ENCODE measurements at places on chromosomes 11 and 22.

DNA sequence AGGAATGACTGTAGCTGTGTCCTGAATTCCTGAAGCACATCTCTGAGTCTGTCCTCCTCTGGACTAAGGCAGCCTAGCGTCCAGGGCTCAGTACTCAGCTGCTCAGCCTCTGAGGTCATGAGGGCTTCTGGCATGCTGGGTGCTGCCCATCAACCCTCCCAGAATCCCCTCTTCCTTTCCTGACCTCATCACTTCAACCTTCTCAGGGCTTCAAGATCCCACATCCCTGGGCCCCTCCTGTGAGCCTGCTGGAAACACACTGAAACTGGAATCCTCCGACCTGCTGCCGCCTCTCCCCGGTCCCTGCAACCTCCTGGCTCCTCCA, 803 bp downstream of the KRTAP5-8 start:
- no peak for DNase-seq

GRCh38 chr11:124085583-124085982, 29.7 kb upstream of the VWA5A start:
- no peak for DNase-seq

GRCh38 chr11:130212431-130212961, 52.9 kb downstream of the ST14 start:
- DNase-seq, result no peak

- DNase-seq, result no peak
These were observed 1.8 kb upstream of the CD82 start for GRCh38 chr11:44563711-44564110.

DNA sequence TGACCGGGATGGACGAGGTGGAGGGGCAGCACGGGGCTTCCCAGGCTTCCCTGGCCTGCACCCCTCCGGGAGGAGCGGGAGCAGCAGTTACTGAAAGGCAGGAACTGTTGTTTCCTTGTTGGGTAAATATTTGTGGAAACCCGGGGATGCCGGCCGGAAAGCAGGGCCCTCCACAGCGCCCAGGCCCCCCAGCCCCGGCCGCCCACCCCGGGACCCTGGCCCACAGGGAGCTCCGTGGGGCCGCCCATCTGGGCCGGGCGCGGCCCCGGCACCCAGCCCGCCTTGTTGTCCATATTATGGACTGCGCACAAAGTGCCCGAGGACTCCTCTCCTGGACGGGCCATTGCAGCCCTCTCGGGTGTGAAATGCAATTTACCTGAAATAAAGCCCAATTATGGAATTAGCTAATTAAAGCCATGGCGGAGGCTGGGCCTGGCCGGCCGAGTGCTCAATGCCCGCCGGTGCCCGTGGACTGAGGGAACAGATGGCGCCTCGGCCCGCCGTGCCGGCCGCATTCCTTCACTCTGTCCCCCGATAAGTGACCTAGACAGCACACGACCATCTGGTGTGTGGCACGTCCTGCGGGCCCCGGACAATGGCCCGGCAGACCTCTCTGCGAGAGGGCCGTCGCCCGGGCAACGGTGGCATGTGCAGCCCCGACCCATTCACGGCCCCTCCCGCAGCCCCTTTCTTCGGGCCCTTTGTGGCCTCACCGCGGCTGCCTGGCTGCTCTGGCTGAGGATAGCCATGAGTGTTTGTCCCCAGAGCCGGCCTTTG, 35.4 kb downstream of the CDKN1C start:
- no peak for DNase-seq

GRCh38 chr11:2194877-2195755, 23.5 kb upstream of the TH start:
- DNase-seq, result peak; percentile 60

GRCh38 chr11:27965559-27965958, 142.4 kb downstream of the KIF18A start:
- DNase-seq, result no peak

- DNase-seq, result no peak
These were observed 428.0 kb downstream of the LARGE1 start for GRCh38 chr22:33492210-33492651.

GRCh38 chr22:21701384-21701971, 34.1 kb downstream of the YPEL1 start:
- no peak for DNase-seq

DNA sequence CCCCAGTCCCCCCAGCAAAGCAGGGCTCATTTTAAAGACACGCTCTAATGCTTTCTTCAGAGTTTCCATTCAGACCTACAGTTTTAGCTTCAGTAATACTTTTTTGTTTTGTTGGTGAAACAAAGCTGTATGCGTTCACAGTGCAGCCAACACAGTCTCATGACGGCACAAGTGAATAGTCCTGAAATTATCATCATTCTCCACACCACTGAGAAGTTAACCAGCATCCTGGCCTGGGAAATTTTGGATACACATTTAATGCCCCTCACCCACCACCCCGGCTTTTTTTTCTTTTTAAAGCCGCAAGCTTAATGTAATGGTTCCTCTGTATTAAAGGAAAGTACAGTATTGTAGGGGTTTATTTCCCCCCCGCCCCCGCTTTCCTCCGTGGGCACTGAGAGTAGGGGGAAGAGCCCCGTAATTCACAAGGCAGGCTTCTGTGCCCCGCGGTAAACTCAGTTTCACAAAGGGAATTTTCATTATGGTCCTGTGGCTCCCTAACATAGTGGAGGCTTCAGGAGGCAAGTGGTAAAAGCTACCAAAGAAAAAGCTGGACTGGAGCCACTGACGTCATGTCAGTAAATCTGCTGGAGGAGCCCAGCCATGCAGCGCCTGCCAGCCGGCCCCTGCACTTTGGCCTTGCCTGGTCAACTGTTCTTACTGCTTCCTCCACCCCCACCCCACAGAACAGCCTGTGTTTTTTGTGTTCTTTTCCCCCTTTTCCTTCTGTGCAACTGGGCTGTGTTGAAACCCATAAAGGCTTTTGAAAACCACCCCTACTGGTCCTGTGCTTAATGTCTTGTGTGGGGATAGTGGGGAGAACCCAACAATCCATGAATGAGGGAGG, 18.2 kb downstream of the TEAD1 start:
- peak; percentile 76 for DNase-seq
